Breast epithelium (tissue), 4 donors: ENCODE measurements at places on chromosomes 1 and 21.

DNA sequence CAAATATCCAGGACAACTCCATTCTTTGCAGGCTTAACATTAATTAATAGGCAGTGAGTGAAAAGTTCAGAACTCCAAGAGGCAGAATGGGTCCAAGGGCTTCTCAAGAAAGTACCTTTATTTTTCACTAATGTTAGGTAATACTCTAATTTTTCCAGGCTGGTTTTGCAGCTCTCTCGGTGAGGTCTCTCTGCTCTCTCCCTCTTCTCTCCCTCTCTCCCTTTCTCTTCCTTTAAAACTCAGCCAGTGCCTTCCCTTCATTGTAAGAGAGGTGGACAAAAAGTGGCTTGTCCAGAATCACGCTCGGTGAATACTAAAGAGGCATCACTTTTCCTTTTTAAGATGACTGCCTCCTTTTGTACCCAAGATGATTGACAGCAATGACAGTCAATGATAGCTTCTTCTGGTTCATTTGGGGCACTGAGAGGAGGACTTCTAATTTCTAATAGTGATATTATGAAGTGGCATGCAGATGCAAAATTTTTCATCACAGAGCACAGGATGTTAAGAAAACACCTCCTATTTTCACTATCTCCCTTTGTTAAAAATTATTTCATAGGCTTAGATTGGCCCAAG lies 1.3 kb upstream of the CHI3L1 start:
- no peak for DNase-seq

GRCh38 chr1:159880430-159880829 lies 18.0 kb upstream of the VSIG8 start:
- DNase-seq = no peak

DNA sequence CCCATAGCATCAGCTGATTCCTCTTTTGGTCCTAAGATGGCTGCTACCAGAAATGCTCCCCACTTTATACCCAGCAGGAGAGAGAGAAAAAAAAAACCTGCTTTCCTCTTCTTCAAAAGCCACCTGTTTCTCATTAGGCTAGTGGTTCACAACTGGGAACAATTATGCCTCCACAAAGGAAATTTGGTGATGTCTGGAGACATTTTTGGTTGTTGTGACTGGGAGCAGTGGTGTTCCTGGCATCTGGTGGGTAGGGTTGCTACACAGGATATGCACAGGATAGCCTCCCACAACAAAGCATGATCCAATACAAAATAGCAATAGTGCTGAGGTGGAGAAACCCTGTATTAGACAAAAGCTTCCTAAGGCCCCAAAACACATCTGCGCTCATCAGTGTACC lies 38.5 kb upstream of the SGIP1 start:
- DNase-seq = no peak

DNA sequence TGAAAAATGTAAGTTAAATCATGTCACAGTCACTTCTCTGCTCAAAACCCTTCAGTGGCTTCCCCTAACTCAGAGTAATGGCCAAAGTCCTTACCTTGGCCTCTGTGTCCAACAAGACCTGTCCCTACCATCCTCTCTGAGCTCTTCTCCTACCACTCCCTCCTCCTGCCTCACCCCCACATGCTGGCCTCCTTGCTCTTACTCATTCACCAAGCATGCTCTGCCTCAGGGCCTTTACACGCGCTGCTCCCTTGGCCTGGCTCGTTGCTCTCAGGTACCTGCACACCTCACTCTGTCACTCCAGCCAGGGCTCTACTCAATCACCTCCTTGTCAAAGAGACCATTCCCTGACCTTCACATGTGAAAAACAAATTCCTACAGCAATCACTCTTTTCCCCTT lies 54.2 kb downstream of the SEC16B start:
- no peak for DNase-seq

GRCh38 chr1:200624679-200625335 lies 4.3 kb upstream of the KIF14 start:
- DNase-seq = no peak

DNA sequence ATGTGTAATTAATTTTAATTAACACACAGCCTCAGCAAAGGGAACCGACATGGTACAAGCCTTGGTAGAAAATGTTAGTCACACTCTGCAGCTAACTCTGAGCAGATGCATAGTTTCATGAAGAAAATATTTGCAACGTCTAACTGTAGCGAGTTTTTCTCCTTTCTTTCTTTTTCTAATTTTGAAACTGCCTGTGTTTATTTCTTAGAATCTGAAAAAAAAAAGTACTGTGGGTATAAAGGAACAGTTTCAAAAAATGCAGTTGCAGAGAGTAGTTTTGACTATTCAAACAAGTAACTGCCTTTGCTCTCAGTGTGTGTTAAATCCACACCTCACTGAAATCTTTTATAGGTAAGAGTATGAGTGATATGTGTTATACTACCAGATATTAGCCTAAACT lies 149.9 kb upstream of the C1orf105 start:
- DNase-seq = no peak

- no peak for DNase-seq
These were observed 22.8 kb downstream of the SLAMF7 start for GRCh38 chr1:160761886-160762285.

- DNase-seq = no peak
These were observed 150.8 kb upstream of the SGIP1 start for GRCh38 chr1:66383168-66383567.

GRCh38 chr1:26976621-26977510 lies 16.6 kb upstream of the KDF1 start:
- no peak for DNase-seq

- no peak for DNase-seq
These were observed 261.4 kb upstream of the USP24 start for GRCh38 chr1:55476445-55477015.

GRCh38 chr1:209652873-209653401 lies 712 bp upstream of the LAMB3 start:
- peak; percentile 97 for DNase-seq

DNA sequence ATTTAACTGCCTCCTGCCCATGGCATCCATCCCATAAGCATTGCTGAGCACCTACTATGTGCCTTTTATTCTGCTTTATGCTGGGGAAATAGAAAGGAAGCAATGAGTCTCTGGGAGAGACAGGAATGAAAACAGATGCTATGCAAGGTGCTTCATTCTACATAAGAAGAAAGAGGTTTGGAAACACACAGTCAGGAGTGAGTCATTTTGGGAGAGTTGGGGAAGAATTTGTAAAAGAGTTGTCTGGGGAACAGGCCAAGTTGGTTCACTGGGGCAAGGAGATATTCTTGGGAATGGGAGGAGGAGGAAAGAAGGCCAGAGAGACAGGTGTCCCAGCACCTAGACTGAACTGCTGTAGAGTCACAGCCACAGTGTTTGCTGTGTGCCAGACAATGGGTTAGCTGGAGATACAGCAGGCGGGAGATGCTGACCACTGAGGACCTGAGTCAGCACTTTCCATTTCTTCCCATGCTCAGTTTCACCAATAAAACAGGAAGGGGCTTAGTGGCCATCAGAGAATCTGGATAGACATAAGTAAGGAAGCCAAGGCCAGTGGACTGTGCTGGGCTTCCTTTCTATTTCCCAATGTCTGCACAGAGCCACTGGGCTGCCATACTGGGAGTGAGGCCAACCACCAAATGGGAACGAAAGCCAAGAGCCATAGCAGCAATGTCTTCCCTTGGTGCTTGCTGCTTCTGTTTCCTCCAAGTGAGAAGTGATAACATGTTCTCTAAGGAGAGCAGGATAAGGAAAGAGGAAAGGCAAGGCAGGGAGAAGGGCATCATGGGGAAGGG lies 187.7 kb upstream of the USP24 start:
- DNase-seq = no peak

GRCh38 chr1:230282157-230282556 lies 144.0 kb downstream of the PGBD5 start:
- no peak for DNase-seq

GRCh38 chr1:44222397-44223186 lies 9.3 kb downstream of the DMAP1 start:
- no peak for DNase-seq

DNA sequence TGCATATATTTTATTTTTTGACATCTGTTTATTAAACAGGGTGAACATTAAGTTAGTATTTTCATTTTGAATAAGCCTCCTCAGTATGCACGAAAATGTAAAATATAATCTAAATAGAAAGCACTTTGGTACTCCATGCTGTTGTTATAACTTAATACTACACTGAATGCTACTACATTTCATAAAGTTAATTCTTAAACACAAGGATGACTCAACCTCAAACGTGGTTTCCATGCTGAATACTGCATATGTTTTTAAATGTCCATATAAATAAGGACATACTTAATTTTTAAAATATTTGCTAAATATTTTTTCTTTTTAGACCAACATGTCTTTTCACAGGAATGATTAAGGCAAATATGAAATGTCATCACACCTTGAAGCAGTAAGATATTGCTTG lies 83.9 kb downstream of the USP24 start:
- DNase-seq = no peak

DNA sequence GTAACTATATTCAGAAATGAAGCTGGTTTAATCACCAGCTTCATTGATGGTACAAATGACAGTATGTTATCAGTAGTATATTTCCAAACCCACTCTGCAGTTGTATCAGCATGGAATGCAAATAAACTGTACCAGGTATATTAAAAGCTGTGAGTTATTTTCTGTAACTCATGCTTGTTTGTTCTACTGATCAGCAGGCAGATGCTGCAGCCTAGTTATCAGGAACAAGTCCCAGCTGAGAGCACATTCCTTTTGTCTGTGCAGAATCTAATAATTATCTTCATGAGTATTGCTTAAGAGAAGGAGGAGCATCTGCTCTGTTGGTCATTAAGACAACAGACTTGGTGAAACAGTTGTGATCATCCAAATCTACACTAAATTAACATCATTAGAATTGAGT lies 1331.1 kb downstream of the MRPL39 start:
- DNase-seq = no peak
